IMR-90 (cell line): ENCODE measurements at places on chromosomes 12 and 14.
A peak's percentile ranks its signal among the peaks of the same experiment; 100 is the strongest.

GRCh38 chr14:99244941-99245563 is 26.9 kb downstream of the BCL11B start:
- no peak for DNase-seq

- peak; percentile 16 for DNase-seq
These were observed 11.2 kb downstream of the NUAK1 start for GRCh38 chr12:106127338-106128126.

- DNase-seq: no peak
These were observed 28.6 kb upstream of the HSP90B1 start for GRCh38 chr12:103901518-103902173.

DNA sequence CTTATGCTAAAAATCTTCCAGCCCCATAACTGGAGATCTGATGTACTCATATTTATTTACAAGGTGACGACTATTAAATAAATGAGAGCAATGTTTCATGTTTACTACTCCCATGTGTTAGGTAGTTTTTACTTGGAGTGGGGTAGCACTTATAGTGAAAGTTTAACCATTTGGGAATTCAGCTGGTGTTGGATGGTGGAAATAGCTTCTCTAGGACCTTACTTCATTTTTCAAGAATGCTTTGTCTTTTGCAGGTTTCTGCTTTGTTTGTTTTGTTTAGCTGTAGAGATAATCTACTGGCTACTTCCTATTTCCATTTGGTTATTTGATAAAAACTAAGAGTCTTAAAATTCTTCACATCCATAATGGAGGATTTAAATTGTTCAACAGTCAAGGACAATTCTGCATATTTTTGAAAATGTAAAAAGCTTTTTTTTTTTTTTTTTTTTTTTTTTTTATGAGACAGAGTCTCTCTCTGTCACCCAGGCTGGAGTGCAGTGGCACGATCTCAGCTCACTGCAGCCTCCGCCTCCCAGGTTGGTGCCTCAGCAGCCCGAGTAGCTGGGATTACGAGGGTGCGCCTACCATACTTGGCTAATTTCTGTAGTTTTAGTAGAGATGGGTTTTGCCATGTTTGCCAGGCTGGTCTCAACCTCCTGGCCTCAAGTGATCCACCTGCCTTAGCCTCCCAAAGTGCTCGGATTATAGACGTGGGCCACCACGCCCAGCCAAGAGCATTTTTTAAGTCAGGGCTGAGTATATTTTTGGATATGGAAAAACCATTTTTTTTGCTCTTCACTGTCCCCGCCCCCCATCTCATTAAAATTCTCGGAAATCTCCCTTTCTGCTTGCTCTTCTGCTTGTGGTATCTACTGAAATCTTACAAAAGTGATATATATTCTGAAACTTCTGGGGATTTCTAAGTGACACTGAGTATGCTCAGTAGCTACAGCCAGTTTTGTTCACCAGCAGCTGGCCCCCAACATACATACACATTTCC is 1.4 kb upstream of the ABCD2 start:
- DNase-seq: no peak

GRCh38 chr14:92986254-92987147 is 63.6 kb downstream of the CHGA start:
- DNase-seq: peak; percentile 70

- peak; percentile 91 for DNase-seq
These were observed at the start of gene HSPB8 for GRCh38 chr12:119178544-119179334. Gene HSPB8 (plus strand): TSS chr12:119178931. CDS start chr12:119179313, 382 bp downstream.

DNA sequence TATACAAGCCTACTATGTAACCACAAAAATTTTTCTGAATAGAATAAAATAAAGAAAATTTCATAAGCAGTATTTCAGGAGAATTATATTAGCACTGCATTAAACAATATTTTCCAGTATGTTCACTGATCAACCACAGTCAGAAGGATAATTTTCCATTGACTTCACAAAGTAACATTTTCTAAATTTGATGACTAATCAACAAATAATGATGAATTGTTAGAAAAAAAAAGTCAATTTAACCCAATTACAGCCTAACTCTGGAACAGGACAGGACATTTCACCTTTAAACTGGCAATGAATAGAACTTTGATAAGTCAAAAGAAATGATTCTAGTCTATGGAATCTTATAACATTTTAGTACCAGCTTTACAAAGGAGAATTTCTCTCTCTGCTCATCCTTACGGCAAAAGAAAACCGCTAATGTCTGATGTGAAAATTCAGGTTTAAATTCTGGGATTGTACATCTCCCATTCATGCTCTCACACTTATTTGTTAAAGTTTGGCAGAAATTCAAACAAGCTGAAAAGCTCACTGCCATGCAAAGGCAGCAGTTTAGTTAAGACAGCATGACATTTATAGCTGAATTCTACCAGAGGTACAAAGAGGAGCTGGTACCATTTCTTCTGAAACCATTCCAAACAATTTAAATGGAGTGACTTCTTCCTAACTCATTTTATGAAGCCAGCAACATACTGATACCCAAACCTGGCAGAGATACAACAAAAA is 84.5 kb downstream of the MDGA2 start:
- no peak for DNase-seq

GRCh38 chr12:105831372-105831771 is 307.4 kb downstream of the NUAK1 start:
- DNase-seq: no peak

GRCh38 chr12:68081561-68081960 is 78.0 kb downstream of the IFNG start:
- no peak for DNase-seq

DNA sequence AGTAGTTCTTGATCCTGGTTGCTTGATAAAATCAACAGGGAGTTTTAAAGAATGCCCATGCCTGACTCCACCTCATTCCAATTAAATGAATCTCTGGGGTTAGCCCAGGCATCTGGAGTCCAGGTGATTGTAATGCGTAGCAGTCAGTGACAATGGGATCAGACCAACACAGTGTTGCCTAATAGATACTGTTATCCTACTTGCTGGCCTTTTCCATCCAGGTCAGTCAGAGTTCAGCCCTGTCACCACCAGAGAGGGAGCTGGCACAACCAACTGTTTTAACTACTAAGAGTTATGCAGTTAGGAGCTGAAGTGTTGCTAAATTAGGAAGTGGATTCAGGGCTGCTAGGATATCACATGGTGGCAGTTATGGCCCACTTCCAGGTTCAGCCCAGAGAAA is 107.1 kb downstream of the GPR135 start:
- peak; percentile 67 for DNase-seq

GRCh38 chr12:72256725-72257124 is 15.4 kb upstream of the TRHDE start:
- DNase-seq: no peak
